ENCODE measurements at places on chromosomes 13 and 19.

- no peak for DNase-seq
These were observed 320.2 kb downstream of the DLEU7 start for GRCh38 chr13:50523307-50523706.

DNA sequence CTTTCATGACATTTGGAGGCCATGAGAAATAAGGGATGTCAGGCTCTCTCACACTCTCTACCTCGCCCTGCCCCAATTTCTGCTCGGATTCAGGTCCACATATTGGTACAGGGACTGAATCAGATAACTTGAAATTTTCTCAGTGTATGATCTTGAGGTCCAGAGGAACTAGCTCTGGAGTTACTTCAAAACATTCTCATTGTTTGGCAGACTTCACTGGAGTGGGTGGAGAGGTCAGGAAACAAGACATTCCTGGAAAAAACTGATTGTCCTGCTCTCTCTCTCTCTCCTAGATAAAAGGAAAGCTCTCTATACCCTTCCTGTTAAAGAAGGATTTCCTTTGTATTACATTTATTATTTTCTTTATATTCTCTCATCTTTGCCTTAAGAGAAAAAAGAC lies 428.1 kb upstream of the DACH1 start:
- no peak for DNase-seq

GRCh38 chr19:8611877-8612806 lies 1.6 kb upstream of the ADAMTS10 start:
- DNase-seq, result peak; percentile 47

DNA sequence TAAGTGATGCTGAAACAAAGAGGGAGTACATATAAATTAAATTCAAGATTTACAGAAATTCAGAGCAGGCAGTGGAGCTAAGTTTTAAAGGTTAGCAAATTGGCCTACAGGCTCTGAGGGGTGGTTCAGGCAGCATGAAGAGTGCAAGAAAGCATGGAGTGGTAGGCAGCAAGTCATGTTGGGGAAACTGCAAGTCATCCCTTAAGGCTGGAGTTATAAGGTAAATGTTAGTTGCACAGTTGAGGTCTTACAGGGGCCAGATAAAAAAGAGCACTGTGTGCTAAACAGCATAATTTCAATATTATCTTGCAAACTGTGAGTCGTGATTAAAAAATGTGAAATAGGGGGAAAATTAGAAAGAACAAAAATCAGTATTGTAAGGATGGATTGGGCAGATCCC lies 106.2 kb downstream of the VWA8 start:
- no peak for DNase-seq

DNA sequence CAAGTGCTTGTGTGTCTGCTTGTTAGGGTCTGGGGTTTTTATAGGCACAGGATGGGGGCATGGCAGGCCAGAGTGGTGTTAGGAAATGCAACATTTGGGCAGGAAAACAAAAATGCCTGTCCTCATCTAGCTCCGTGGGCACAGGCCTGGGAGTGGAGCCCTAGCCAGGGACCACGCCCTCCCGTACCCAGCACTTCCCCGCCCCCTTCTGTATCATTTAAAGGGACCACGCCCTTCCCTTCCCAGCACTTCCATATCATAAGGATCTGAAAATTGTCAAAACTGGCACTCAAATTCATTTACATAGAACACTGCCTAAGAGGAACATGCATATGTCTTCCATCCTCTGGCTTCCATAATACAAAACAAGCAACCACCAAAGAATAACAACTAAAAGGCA lies 185.8 kb downstream of the B3GLCT start:
- DNase-seq, result no peak
